ENCODE measurements at places on chromosomes 6 and 20.
A peak's percentile ranks its signal among the peaks of the same experiment; 100 is the strongest.

DNA sequence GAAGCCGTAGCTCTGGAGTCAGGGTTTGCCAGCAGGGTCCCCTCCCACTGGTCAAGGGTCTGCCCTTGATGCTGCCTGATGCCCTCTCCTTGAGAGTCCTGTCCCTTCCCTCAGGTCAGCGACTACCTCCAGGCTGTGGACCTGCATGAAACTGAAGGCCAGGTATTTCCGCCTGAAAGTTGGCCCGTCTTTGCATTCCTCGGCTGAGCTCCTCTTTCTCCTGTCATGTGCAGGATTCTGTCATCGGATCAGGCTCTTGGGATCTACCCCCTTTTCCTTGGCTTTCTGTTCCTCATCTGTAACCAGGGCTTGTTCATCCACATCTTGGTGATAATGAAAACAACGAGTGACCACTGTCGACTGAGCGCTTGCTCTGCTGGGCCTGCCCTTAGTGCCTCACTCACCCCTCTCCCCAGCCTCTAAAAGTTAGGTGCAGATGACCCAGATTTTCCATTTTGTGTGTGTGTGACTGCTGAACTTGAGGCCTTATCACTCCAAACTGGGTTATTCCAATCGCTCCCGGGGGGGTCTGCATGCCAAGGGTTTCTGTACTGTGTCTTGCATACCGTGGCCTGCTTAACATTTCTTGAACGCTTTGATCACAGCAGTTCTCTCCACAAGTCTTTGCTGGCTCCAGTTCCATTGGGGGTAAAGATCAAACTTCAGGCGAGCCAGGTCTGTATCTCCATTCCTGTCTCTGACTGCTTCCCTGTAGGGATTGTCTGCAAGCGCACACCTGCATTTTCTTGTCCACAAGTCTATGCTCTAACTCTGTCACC is 81.6 kb downstream of the DTD1 start:
- DNase-seq = no peak

- DNase-seq = peak; percentile 27
Measured at GRCh38 chr6:155185544-155185943, 78.3 kb upstream of the CLDN20 start.

GRCh38 chr20:47676912-47677634 is 108.2 kb downstream of the SULF2 start:
- no peak for DNase-seq

GRCh38 chr20:46967646-46968045 is 73.0 kb downstream of the EYA2 start:
- no peak for DNase-seq

DNA sequence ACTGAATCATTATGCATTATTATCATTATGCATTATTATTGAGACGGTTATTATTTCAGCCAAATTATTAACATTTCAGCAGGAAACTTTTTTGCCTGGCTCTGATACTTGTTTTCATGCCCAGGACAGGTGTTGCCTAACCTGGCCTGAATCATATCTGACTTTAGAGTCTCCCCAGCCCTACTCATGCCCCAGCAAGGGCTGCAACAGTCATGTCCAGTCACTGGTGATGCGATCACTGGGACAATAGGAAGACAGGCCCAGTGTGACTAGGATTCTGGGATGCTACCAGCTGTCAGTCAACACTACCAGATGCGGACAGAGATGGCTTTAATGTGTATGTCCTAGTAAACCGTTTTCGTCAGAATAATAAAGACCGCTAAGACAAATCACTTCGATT is 285.0 kb downstream of the KHDC1L start:
- DNase-seq = no peak

DNA sequence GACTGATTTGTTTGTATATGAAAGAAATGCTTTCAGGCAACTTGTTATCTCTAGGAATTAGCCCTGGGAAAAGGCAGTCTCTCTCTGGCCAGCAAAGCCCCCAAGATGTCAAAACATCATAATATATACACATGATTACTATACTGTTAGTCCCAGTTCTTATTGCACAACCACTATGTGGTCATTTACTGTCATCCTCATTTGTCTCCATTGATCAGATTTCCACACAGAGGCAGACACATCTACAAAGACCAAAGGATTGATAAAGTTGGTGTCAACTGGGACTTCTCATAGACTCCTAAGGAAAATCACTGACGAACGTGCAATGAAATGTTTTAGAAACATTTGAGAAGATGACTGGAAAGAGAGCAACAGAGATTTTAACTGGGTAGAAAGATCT is 71.9 kb upstream of the POPDC3 start:
- no peak for DNase-seq

DNA sequence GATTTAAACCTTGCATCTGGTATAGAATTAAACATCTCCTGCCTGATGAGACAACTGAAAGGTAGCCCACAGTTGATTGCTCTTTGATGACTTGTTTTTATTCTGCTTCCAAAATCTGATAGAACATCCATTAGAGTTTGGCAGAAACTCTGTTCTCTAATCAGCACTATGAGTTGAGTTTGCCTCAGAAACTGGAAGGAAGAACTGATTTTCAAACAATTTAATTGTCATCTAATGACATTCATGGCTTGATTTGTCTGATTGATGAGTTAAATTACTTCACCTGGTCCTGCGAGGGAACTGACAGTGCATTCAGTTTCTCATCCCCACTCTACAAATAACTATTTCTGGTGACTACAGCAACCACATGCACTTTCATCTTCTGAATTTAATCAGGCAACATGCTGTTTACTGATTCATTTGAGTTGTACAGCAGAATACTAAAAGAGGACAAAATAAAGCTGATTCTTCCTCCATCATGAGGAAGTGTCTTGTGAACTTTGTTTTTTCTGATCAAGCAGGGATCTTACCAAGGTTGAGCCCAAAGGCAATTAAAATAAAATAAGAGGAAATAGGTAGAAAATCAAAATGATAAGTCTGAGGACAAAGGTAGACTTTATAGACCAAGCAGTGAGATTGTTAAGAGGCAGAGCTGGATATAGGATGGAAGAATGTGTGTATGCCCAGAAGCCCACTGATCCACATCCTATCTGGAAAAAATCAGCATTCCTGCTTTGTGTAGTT is 15.7 kb upstream of the MRAP2 start:
- DNase-seq = no peak

DNA sequence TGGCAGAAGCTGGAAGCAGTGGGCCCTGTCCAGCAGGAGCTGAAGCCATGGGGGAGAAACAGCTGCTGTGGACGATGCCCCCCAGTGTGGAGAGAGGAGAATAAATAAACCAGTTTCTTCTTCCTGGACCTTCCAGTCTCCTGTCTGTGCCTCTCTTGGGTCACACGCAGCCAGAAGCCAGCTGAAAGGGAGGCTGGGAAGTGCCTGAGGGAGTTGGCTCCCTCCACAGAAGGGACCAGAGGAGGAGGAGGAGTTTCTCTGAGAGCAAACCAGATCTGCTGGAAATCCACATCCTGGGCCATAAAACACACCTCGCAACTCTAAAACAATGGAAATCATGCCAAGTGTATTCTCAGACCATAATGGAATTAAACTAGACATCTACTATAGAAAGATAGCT is 577.0 kb downstream of the CDH26 start:
- DNase-seq = no peak

- no peak for DNase-seq
Measured at GRCh38 chr6:50706575-50706974, 6.8 kb upstream of the TFAP2D start.

GRCh38 chr6:30727920-30728553 is 7.9 kb downstream of the TUBB start:
- DNase-seq = no peak

DNA sequence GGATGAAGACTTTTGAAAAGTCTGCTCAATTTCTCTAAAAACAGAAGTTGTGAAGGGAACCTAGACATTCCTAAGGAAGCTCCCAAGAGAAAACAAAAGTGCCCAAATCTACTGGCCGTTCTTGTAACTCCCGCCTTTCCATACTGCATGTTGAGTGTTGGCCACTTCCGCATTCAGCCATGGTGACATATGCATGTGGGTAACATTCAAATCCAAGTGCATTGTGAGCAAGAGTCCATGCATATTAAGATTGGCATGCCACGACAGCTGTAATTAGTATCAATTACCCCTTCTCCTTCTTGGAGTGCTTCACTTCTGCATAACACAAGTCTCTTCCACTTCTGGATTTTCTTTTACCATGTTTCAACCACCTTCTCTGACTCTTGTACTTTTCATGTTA is 8.4 kb downstream of the SLC35D3 start:
- no peak for DNase-seq

DNA sequence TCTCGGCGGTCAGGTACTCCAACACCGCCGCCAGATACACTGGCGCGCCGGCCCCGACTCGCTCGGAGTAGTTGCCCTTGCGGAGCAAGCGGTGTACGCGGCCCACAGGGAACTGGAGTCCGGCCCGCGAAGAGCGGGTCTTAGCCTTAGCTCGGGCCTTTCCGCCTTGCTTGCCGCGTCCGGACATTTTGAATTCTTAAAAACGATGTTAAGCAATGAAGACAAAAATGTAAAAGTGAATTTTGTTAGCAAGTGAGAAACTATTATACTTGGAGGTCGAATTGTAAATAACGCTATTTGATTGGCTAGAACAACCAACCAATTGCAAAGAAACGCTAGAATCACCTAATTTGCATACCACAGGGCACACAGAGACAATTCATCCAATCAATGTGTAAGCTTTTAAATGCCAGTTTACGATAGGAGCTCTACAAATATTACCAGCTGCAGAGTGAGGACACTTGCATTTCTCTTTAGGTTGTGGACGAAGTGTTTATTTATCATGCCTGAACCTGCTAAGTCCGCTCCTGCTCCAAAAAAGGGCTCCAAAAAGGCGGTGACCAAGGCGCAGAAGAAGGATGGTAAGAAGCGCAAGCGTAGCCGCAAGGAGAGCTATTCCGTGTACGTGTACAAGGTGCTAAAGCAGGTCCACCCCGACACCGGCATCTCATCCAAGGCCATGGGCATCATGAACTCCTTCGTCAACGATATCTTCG is 112.0 kb downstream of the HFE start:
- DNase-seq = peak; percentile 76

GRCh38 chr6:101777646-101778045 is 384.1 kb downstream of the GRIK2 start:
- DNase-seq = no peak

DNA sequence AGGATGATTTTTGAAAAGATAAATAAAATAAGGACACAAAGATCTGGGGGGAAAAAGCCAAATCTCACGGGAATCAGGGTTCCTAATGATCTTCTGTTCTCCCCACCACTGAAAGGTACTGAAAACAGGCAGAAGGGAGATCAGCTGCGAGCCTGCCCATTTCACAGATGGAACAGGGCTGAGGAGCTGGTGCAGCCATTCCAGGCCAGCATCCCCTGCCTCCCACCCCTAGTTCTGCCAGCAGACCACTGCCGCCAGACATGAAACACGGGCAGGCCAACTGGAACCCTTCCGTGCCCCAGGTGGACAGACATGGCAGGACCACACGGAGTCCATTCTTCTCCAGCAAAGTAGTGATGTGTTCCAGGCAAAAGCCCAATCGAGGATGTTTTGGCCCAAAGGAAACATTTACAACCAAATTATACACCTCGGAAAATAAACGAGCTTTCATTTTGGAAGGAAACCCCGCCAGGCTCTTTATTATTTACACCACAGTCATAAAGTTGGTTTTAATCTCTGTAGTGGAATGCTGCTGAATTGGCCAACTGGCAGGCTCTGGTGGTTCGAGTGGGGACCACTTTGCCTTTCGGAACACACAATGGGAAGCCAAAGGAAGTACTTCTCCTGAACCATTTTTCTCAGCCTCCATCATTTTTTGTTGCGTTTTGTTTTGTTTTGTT is 28.2 kb downstream of the ISM1 start:
- DNase-seq = no peak

DNA sequence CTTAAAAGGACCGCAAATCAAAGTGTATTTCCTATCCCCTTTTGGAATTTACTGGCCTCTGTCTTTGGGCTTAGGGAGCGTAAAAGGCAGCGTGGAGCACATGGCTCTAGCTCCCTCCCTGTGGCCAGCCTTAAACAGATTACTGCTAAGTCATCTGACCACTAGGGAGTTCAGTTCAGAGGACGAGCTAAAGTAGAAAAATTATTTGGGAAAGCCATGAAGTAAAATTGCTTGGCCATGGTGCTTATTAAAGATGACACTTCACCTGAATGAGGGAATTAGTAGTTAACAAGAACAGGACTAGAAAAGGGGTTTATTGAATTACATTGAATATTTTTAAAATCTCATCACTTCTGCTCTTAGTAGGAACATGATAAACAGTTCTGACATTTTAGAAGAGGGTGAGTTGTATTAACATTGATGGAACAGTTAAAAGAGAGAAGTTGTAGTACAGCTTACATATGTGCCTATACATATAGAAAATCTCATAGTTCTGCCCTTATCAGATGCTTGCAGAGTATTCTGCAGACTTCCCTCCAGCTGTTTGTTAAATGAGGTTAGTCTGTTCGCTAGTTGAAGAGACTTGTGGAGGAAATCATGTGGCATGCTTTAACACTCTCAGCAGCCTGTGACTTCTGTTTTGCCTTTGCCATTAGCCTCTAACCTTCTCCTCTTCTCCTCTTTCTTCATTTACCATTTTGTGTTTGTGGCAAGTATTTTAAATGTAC is 31.2 kb upstream of the MAPK13 start:
- DNase-seq = no peak
